ENCODE measurements at places on chromosomes 5 and 9.
A peak's percentile ranks its signal among the peaks of the same experiment; 100 is the strongest.

GRCh38 chr5:16681876-16682275, 65.1 kb upstream of the RETREG1 start:
- DNase-seq = peak; percentile 21

DNA sequence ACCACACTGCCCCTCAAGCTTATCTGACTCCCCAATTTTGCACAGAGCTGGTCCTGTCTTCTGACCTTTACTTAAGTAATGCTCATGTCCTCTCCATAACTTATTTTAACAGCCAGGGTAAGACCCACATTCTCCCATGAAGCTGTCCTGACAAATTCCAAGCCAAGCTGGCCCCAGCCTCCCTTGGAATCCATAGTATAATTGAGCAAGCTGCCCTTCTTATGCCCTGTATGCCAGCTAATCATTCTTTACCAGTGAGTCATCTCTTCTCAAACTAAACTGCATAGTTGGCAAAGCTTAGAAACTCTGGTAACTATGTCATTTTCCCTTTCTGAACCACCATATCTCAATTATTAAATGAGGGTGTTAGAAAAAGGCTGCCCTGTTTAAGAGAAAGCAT, 92.4 kb downstream of the NFIB start:
- peak; percentile 86 for DNase-seq

GRCh38 chr9:96758845-96759673, 18.8 kb downstream of the ZNF510 start:
- no peak for DNase-seq

DNA sequence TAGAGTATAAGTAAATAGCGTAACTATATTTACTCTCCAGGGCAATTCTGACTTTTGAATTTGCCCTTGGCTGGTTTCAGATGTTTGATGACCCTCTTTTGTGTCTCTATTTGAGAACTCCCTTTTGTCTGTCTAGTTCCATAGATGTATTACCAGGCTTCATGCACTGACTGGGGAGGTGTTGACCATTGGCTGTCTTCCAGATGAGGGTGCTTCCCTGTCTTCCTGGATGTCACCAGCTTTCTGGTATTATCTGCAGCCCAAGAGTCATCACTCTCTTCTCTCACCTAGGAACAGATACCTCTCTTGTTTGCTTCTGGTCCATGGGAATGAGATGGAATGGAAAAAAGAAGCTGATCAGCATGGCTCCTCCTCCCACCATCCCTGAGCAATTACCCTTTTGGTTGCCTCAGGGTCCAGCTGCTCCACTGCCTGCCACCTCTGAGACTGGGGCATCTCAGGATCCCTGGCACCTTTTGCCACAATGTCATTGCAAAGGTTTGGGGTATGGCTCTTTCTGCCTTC, 58.7 kb upstream of the TMED7 start:
- DNase-seq = no peak

- DNase-seq = peak; percentile 7
These were observed 274.3 kb downstream of the CDH18 start for GRCh38 chr5:19713740-19714139.

DNA sequence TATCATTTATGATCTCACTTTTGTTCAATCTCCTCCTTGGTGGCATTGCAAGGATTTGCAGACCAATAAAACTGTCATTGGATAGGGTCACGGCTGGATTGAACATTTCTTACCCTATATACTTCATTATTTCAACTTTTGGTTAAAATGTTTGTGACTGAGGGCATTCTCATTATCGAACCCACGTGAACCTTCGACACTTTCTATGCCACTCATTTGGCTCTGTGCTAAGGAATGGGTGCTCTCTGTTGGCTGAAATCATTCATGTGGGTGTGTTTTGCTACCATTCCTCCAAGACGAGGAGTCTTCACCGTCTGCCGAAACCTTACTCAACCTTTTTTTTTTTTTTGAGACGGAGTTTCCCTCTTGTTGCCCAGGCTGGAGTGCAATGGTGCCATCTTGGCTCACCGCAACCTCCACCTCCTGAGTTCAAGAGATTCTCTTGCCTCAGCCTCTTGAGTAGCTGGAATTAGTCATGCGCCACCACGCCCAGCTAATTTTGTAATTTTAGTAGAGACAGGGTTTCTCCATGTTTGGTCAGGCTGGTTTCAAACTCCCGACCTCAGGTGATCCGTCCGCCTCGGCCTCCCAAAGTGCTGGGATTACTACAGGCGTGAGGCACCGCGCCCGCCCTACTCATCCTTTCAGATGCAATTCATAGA, 62.5 kb downstream of the CSNK1A1 start:
- DNase-seq = no peak

GRCh38 chr5:2750758-2751464, 566 bp downstream of the IRX2 start:
- DNase-seq = no peak

DNA sequence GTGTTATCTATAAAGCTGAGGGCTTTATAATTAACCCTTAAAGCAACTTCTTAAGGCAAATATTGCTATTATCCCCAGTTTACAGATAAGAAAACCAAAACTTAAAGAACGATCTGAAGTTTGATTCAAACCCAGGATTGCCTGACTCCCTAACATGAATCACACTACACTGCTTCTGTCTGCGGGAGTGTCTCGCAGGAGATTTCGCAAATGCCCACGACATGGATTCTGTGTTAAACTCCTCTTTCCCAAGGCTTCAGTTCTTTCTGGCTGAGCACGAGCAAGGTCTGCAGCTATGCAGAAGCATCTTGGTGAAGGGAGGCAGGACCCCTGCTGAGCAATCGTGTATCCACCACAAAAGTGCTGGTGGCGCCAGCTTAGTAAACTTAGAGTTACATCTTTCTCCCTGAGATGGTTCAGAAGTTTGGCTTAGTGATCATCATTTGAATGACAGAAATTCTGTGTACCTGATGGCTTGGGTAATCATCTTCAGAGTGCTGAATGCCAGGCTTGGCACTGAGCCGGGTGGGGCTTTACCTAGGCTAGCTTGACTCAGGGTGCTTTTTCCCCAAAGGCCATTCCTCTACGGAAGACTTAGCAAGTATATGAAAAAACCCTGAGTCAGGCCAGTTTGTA, 81.4 kb upstream of the PIK3R1 start:
- DNase-seq = no peak

DNA sequence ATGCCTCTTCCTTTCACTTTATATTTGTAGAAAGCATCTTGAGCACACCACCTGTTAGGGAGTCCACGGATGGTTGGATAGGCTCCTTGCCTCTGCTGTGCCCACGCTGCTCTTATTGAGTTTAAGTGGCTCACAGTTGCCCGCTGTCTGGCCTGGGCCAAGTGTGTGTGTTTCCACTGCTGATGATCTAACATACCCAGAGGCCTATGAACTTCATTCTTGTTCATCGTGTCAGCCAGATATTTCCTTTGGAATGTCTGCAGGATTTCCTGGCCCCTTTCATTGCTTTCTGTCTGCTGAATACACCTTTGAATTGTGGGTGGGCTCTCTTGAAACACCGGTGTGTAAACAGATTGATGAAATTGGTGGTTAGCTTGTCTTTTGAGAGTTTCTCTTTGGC, 46.6 kb downstream of the MVB12B start:
- DNase-seq = peak; percentile 50

GRCh38 chr5:45532826-45533624, 163.2 kb downstream of the HCN1 start:
- DNase-seq = no peak

DNA sequence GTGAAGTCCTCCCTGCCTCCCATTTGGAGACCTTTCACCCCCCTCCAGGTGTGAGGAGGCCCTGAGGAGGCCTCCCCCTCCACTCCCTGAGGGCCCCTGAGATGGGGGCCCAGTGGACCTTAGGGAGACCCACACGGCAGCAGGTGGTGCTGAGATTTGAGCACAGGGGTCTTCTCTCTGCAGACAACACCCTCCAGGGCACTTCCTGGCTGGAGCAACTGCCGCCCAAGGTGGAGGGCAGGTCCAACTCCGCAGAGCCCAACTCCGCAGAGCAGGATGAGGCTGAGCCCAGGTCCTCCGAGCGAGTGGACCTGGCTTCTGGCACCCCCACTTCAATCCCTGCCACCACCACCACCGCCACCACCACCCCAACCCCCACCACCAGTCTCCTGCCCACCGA, 27.0 kb downstream of the OLFML2A start:
- DNase-seq = no peak
